ENCODE measurements at places on chromosomes 13 and 19.

- no peak for DNase-seq
Observed at GRCh38 chr13:73254827-73255226, 196.0 kb downstream of the KLF5 start.

GRCh38 chr13:99439048-99439447 lies 62.2 kb upstream of the TM9SF2 start:
- no peak for DNase-seq

DNA sequence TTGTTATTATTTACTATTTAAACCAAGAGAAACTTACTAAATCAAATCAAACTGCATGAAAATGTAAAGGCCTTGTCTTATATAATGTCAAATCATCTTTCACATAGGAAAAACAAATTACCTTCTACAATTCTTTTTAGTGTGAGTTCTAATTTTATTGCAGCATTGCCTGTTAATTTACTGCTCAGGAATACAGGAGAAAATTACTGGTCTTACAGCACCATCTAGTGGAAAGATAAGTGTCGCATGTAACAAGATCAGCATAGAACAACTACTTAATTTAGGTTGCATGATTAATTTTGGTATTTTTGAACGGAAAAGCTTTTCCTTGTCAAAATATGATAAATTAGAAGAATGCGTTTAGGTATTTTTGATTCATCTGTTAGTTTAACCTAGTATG lies 502.7 kb downstream of the UQCRFS1 start:
- DNase-seq, result no peak

- DNase-seq, result no peak
Observed at GRCh38 chr13:44819772-44820171, 169.5 kb downstream of the NUFIP1 start.

DNA sequence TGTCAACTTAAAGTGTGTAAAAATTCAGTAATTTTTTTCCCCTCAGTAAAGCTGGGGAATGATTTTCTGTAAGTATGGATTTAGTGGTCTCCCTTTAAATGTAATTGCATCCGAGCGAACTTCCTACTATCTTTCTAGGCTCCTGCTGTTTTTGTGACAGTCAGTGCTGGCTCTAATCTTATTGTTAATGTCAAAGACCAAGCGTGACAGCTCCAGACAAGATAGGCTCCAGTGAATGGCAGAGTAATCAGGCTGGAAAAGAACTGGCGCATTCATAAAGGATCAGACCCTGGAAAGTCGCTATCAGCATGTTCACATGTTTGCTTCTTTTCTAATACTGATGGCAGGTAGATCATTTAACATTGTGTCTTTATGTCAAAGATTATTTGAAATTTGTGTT lies 908.0 kb upstream of the ATXN8OS start:
- no peak for DNase-seq

GRCh38 chr19:38665219-38665931 lies 17.9 kb downstream of the ACTN4 start:
- no peak for DNase-seq

DNA sequence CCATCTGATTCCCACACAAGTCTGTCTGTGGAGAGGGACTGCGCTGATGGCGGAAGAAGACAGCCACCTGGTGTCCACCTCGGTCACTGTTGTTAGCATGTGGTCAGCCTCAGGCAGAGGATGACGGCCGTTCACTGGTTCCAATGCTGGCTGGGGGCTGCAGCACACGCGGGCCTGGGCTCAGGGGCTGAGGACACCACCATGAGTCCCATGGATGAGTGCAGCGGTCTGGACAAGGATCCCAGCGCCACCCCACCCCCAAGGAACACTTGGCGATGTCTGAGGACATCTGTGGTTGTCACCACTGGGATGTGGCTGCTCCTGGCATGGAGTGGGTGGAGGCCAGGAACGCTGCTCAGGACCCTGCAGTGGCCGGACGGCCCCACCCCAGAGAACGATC lies 10.9 kb downstream of the DPP9 start:
- no peak for DNase-seq

DNA sequence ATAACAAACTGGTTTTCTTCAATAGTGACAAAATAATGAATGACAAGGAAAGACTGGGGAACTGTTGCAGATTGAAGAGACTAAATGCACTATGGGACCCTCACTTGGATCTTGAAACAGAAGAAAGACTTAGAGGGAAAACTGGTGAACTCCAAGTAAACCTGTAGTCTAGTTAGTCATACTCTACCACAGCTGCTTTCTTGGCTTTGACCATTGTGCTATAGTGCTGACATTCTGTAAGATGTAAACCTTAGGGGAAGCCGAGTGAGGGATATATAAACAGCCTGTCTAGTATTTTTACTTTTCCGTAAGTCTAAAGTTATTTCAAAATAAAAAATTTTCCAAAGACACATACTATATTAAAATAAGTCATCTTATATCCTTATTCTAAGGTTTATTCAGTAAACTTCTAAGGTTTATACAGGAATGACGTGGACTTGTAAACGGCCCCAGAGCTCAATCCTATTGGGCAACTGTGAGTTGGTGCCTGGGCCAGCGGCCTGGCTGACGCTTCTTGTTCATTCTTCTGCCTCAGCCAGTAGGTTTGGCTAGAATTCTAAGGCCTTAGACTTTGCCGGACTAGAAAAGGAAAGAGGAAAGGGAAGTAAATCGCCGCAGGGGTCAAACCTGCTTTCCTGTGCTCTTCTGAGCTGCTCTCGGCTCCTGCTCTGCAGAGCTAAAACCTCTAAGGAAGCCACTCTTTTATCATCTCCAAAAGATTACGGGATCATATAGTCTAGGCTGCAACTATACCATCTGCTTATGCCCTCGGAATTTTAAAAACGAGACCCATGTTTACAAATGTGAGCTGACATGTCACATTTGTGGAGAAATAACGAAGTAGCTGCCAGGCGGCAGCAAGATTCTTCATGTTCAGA lies 33.6 kb upstream of the UBE2L5 start:
- no peak for DNase-seq
